ENCODE measurements at places on chromosomes 2 and 18. TPM values are rescaled to one million over a fixed set of nuclear protein-coding genes. Genes with fewer than 3 reads are reported as not detected.

- no peaks in the 10 kb centered on the region for H3K4me1 ChIP-seq
- H3K27me3 ChIP-seq: no peaks in the 10 kb centered on the region
- no peak overlapping the region for H3K4me3 ChIP-seq
- no peak for DNase-seq
These were observed 42.8 kb upstream of the GRB14 start for GRCh38 chr2:164664070-164664469.

- H3K4me1 ChIP-seq: no peaks in the 10 kb centered on the region
- no peaks in the 10 kb centered on the region for H3K27me3 ChIP-seq
- H3K27ac ChIP-seq: peak overlapping the region; percentile 73
- no peak overlapping the region for H3K4me3 ChIP-seq
- no peaks in the 10 kb centered on the region for H3K36me3 ChIP-seq
These were observed 41.4 kb upstream of the ACTR2 start for GRCh38 chr2:65186093-65186868.

The CCDC68 gene
- 22.3 TPM for total RNA-seq

DNA sequence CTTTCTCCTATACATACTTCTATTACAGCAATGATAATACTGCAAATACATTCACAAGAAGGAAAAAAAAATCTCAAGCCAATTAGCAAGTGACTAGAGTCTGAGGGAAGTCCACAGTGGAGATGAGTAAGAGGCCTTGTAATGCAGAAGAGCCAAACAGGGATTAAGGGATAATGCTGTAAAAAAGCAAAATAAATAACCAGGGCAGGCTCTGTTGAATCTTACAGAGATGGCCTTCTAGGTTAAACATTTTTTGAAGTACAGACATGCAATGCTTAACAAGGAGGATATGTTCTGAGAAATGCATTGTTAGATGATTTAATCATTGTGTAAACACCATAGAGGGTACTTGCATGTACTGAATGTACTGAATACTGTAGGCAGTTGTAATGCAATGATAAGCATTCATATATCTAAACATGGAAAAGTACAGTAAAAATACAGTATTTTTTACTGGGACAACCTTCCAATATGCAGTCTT lies 122.1 kb upstream of the RMDN2 start:
- peak overlapping the region; percentile 3 for H3K27ac ChIP-seq
- peaks cover 5% of the 10 kb centered on the region for H3K4me1 ChIP-seq
- no peaks in the 10 kb centered on the region for H3K27me3 ChIP-seq
- DNase-seq: no peak
- no peak overlapping the region for H3K4me3 ChIP-seq

The C2orf78 gene
- total RNA-seq: not detected

DNA sequence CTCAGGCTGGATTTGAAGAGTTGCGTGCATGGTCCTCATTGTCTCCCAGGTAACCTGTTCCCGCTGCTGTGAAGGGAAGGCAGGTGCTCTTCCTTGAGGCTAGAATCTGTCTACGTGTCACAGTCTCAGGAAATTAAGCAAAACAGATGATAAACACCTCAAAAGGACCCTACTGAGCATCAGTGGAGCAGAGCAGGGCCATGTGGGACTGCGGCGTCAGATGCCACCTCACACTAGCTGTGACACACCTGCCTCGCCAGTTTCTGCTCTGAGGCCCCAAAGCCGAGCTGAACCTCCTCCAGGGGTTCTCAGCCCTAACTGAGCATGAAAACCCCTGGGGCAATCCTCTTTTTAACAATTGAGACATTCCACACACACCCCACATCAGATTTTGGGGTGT lies 2.0 kb downstream of the C2orf92 start:
- no peaks in the 10 kb centered on the region for H3K4me1 ChIP-seq
- H3K4me3 ChIP-seq: no peak overlapping the region
- no peak for DNase-seq
- H3K36me3 ChIP-seq: no peaks in the 10 kb centered on the region
- H3K27me3 ChIP-seq: no peaks in the 10 kb centered on the region
- H3K27ac ChIP-seq: no peak overlapping the region

The FSHR gene
- not detected for total RNA-seq

The LAMA3 gene
- total RNA-seq: 41.3 TPM

GRCh38 chr18:53004798-53005197 lies 664.8 kb downstream of the DCC start:
- DNase-seq: no peak
- H3K27ac ChIP-seq: no peak overlapping the region
- H3K27me3 ChIP-seq: no peaks in the 10 kb centered on the region

DNA sequence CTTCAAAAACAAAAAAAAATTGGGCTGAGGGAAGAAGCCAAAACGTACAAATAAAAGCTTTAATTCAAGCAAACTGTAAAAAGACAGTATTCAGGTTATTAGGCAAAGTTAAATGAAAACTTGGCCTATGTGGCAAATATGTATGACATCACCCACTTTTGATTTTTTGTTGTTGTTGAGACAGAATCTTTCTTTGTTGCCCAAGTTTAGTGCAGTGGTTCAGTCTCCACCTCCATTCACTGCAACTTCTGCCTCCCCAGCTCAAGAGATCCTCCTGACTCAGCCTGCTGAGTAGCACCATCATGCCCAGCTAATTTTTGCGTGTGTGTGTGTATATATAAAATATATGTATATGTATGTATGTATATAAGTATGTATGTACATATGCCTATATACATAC lies 440.4 kb upstream of the NRXN1 start:
- H3K36me3 ChIP-seq: no peaks in the 10 kb centered on the region
- H3K27ac ChIP-seq: no peak overlapping the region
- no peak for DNase-seq
- H3K4me1 ChIP-seq: no peaks in the 10 kb centered on the region
- no peak overlapping the region for H3K4me3 ChIP-seq

GRCh38 chr2:60316381-60317033 lies 236.9 kb downstream of the BCL11A start:
- no peaks in the 10 kb centered on the region for H3K27me3 ChIP-seq
- no peaks in the 10 kb centered on the region for H3K4me1 ChIP-seq
- H3K27ac ChIP-seq: no peak overlapping the region
- H3K4me3 ChIP-seq: no peak overlapping the region
- no peak for DNase-seq
- H3K36me3 ChIP-seq: no peaks in the 10 kb centered on the region

DNA sequence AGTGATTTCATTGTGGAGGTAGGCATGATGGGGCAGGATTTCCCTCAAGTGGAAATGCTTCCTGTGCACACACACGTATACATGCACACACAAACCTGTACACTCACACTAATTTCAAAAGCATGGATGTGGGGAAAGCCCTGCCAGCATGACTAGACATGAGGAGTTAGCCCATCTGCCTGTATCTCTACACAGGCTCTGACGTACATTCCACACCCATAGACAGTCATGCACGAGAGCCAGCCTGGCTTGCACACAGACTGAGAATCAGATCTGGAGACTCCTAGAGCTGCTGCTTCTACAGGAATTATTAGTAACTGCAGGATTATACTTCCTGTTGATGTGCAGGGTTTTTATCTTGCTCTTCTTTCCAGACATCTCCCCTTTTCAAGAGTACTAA lies 27.3 kb upstream of the NFU1 start:
- no peak overlapping the region for H3K4me3 ChIP-seq
- no peaks in the 10 kb centered on the region for H3K36me3 ChIP-seq
- H3K4me1 ChIP-seq: no peaks in the 10 kb centered on the region

DNA sequence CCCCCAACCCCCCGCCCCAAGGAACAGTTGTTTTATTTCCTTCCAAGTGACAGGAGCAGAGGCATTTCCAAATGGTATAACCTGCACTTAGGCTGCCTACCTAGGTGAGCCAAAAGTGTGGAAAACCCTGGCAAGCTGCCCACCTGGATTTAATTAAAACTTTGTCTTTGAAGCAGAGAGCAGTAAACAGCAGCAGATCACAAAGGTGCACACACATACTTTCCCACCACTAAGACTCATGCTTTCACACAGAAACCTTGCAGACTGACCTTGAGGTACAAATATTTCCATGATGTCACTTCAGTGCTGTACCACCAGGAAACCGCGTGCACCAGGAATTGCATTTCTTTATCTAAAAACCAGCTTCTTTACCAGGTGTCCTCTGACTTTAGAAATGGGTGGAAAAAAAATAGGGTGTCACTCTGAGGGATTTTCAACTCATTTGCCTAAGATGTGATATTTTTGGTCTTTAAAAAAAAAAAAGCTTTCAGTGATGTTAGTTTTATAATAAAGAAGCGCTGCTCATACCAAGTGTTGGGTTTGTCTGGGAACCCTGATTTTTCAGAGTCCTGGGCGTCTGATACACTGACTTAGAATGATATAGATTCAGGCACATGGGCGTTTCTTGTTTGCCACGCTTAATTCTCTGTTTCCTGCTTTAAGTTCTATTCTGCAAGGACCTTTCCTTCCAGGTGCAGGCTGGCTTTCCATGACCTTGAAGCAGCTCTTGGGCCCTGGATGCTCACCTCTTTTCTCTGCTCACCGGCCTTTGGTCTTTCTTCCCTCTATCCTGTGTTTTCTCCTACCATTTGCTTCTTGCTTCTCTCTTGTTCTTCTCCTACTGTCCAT lies 70.7 kb upstream of the BCL2L11 start:
- H3K27ac ChIP-seq: no peak overlapping the region
- no peaks in the 10 kb centered on the region for H3K27me3 ChIP-seq
- H3K4me3 ChIP-seq: no peak overlapping the region
- H3K36me3 ChIP-seq: no peaks in the 10 kb centered on the region

The TBR1 gene
- not detected for total RNA-seq

- no peaks in the 10 kb centered on the region for H3K27me3 ChIP-seq
- no peak overlapping the region for H3K27ac ChIP-seq
- DNase-seq: no peak
- no peaks in the 10 kb centered on the region for H3K4me1 ChIP-seq
- H3K36me3 ChIP-seq: no peaks in the 10 kb centered on the region
These were observed 72.7 kb upstream of the REV1 start for GRCh38 chr2:99562516-99562915.

GRCh38 chr2:10157293-10157692 lies 34.8 kb downstream of the RRM2 start:
- H3K36me3 ChIP-seq: no peaks in the 10 kb centered on the region
- H3K4me3 ChIP-seq: no peak overlapping the region
- H3K4me1 ChIP-seq: peaks cover 4% of the 10 kb centered on the region
- no peak for DNase-seq

The ASXL3 gene
- 1.7 TPM for total RNA-seq

The GBX2 gene
- total RNA-seq: not detected

The KCNE4 gene
- total RNA-seq: 2.1 TPM

The ITSN2 gene
- 38.2 TPM for total RNA-seq

The GCKR gene
- total RNA-seq: 0.22 TPM

DNA sequence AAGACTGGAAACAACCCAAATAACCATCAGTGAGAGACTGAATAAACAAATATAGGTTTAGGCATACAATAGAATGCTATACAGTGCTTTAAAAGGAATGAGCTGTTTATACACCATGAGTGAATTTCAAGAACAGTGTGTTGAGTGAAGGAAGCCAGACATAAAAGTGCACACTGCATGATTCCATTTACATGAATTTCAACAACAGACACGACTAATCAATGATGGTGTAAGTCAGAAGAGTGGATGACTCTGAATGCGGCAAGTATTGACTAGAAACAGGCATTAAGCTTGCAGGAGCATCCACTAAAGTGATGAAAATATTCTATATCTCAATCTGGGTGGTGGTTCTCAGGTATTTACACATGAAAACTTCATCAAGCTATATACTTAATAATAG lies 142.7 kb upstream of the SLC39A10 start:
- no peaks in the 10 kb centered on the region for H3K36me3 ChIP-seq
- no peak for DNase-seq
- H3K27ac ChIP-seq: no peak overlapping the region
- no peaks in the 10 kb centered on the region for H3K27me3 ChIP-seq

GRCh38 chr2:227377467-227378351 lies 1.4 kb downstream of the TM4SF20 start:
- H3K4me1 ChIP-seq: no peaks in the 10 kb centered on the region
- H3K27ac ChIP-seq: no peak overlapping the region
- H3K4me3 ChIP-seq: no peak overlapping the region
- H3K36me3 ChIP-seq: no peaks in the 10 kb centered on the region
- no peaks in the 10 kb centered on the region for H3K27me3 ChIP-seq

The MEP1B gene
- 4.6 TPM for total RNA-seq

The NTSR2 gene
- total RNA-seq: not detected

DNA sequence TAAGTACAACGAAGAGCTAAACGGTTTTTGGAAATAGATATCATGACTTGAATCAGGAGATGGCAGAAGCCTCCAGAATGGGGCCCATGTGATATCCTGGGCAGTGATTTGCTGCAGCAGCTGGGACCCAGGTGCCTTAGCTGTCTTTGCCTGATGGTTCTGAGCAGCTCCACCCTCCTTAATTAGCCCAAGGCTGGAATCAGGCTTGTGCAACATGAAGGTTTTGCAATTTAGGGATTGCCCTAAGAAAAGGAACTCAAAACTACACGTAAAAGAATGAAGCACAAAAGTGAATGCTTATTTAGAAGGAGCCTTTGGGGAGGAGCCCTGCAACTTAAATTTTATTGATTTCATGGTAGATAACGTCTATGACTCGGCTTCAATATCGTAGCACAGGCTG lies 17.3 kb upstream of the CNDP2 start:
- no peak overlapping the region for H3K27ac ChIP-seq
- H3K4me3 ChIP-seq: no peak overlapping the region
- H3K4me1 ChIP-seq: no peaks in the 10 kb centered on the region
- no peaks in the 10 kb centered on the region for H3K36me3 ChIP-seq

The GAREM2 gene
- total RNA-seq: 2.4 TPM

DNA sequence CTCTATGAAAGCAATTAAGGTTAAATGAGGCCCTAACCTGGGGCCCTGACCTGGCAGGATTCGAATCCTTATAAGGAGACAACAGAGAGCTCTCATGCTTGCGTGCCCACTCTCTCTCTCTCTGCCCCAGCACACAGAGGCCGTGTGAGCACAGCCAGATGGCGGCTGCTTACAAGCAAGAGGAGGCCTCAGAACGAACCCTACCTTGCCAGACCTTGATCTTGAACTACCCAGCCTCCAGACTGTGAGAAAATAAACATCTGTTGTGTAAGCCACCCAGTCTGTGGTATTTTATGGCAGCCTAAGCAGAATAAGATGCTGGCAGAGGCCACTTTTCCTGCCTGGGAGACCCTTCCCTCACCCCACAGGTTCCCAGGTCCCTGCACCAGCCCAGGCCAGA lies 5.2 kb upstream of the UBE2F start:
- H3K27me3 ChIP-seq: no peaks in the 10 kb centered on the region
- H3K4me1 ChIP-seq: no peaks in the 10 kb centered on the region
- no peak for DNase-seq
- H3K27ac ChIP-seq: no peak overlapping the region
- H3K36me3 ChIP-seq: no peaks in the 10 kb centered on the region

DNA sequence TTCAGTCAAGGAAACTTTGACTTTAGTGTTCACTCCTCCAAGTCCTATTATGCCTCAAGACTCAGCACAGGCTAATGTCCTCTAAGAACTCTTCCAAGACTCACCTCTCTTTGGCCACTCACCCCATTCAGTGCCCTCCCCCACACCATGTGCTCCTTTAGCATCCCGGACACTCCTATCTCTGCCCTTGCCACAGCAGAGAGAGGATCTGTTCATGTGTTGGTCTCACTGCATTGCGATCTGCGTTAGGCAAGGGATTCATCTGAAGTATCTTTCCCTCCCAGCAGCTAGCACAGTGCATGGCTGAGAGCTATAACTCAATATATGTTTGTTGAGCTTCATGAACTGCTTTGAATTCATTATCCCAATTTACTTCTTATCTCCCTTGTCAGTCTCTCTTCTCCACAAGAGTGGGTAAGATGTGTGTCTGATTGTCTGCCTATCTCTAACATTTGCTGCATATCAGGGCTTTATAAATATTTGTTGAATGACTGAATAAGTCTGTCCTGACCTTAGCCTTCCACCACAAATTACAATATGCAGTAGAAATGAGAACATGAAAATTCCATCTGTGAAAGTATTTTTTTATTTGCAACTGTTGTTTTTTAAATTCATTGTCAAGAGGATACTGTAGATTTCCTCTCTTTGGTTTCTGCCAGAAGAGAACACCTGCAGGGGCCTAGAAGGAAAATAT lies 179.9 kb upstream of the NCKAP5 start:
- no peak overlapping the region for H3K4me3 ChIP-seq
- no peaks in the 10 kb centered on the region for H3K27me3 ChIP-seq
- no peak for DNase-seq
- no peak overlapping the region for H3K27ac ChIP-seq
- no peaks in the 10 kb centered on the region for H3K4me1 ChIP-seq
- H3K36me3 ChIP-seq: no peaks in the 10 kb centered on the region
